Tracheal epithelial cell (primary cell): ENCODE measurements at places on chromosomes 2 and 18. TPM values are rescaled to one million over a fixed set of nuclear protein-coding genes. Genes with fewer than 3 reads are reported as not detected.

Gene CNGA3
- not detected in 2 replicates for total RNA-seq

Gene AFF3
- under 0.01 TPM in 1 of 2 replicates, not detected in the other for total RNA-seq

Gene TRIM43
- 0.48 TPM in 1 of 2 replicates, not detected in the other for total RNA-seq

Gene PRSS56
- not detected in 2 replicates for total RNA-seq

Gene DNPEP
- total RNA-seq, result 39.6 and 87.2 TPM in 2 replicates

Gene LHCGR
- not detected in 2 replicates for total RNA-seq
